ENCODE measurements at places on chromosomes 16 and 17.

DNA sequence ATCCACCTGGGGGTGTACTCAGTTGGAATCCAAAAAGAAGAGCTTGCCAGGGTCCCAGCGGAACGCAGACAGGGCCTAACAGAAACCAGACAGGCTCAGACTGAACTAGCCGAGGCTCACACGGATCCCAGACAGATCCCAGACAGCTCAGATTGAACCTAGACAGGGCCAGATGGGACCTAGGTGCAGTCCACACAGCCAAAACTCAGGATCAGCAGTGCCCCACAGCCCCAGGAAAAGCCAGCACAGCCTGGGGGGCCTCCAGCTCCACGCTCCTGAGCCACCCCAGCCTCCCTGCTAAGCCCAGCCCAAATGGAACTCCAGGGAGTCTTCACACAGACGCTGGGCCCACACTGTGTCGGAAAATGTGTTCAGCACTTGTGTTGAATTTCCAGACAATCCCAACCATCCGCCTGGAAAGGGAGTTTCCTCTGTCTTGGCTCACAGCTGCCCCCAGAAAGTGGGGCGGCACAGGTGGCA, 7.5 kb downstream of the STX1B start:
- DNase-seq = no peak

DNA sequence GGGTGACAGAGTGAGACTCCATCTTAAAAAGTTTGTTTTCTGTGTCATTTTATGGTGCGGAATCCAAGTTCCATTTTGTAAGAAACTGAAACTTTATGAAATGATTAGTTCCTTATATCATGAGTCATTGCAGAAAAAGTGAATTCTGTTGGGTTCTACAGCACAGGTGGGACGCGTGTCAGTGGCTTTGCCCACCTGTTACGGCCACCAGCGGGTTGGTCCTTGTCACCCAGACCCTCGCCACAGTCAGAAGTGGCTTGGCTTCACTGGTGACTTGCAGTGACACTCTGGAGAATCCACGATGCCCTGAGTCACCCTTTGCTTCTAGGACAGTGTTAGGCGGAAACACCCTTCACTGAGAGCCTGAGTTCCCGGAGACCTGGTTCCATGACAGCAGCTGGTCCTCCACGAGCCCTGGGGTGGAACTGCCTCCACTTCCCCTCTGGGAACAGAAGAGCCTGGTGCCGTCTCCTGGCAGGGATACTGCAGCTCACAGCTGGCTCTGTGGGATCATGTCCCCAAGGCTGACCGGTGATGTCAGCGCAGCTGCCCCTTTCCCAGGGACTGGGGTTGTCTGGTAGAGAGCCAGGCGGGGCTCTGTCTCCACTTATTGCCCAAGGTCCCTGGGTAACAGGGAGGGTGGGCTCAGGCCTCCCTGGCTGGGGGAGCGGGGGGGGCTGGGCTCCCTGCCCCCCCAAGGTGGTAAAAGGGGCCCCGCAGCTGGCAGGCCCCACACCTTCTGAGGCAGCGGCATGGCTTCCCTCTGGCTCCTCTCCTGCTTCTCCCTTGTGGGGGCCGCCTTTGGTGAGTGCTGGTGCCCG, at the start of gene CTRB1:
Gene CTRB1, plus strand, starts transcription at position 733 of the 821 bp plus-strand sequence. Its CDS starts 20 bp downstream, at position 753.
- DNase-seq = no peak

DNA sequence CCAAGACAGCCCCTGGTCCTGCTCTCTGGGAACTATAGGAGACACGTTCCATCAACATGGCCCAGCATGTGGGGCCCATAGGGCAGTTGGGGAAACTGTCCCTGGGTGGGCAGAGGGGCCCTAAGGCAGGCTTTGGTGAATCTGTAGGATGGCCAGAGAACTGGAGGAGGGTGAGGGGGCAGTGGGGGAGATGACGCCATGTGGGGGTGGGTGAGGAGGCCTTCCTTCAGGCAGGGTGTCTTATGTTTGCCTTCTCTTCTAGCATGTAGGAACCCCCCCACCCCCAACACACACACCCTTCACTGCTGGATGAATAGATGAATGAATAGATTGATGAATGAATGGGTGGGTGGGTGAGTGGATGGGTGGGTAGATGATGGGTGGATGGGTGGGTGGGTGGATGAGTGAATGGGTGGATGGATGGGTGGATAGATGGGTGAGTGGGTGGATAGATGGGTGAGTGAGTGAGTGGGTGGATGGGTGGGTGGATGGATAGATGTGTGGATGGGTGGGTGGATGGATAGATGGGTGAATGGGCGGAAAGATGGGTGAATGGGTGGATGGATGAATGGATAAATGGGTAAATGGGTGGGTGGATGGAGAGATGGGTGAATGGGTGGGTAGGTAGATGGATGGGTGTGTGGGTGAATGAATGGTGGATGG, 2.5 kb upstream of the CBFA2T3 start:
- DNase-seq = no peak

- DNase-seq = no peak
These were observed 26.0 kb downstream of the KLHDC4 start for GRCh38 chr16:87739801-87740200.

- DNase-seq = no peak
These were observed 40.4 kb downstream of the CFDP1 start for GRCh38 chr16:75392906-75393305.

- DNase-seq = no peak
These were observed 6.8 kb downstream of the NOG start for GRCh38 chr17:56600256-56600655.

- DNase-seq = peak; percentile 24
These were observed 581 bp downstream of the PRKCA start for GRCh38 chr17:66302761-66303626.

GRCh38 chr17:18246880-18247612, 11.5 kb downstream of the FLII start:
- no peak for DNase-seq

DNA sequence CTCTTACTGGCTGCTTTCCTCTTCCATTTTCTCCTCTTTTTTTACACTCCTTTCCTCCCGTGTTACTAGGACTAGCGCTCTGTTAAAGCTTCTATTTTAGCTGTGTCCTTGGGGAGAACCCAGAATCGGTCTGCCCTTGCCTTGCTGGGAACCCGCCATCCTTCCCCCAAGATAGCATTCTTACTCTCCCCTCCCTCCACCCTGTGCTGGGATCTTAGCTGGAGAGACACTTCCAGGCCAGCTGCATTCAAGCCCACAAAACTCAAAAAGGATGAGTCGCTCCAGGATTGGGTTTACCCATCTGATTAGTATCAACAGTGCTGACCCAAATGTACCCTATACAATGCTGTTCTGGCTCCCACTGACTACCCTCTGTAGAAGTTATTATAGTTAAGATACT, 200.5 kb upstream of the ASIC2 start:
- no peak for DNase-seq

GRCh38 chr17:68383443-68384321, 73.6 kb downstream of the WIPI1 start:
- DNase-seq = no peak

GRCh38 chr16:22375117-22375962, 921 bp upstream of the CDR2 start:
- no peak for DNase-seq

DNA sequence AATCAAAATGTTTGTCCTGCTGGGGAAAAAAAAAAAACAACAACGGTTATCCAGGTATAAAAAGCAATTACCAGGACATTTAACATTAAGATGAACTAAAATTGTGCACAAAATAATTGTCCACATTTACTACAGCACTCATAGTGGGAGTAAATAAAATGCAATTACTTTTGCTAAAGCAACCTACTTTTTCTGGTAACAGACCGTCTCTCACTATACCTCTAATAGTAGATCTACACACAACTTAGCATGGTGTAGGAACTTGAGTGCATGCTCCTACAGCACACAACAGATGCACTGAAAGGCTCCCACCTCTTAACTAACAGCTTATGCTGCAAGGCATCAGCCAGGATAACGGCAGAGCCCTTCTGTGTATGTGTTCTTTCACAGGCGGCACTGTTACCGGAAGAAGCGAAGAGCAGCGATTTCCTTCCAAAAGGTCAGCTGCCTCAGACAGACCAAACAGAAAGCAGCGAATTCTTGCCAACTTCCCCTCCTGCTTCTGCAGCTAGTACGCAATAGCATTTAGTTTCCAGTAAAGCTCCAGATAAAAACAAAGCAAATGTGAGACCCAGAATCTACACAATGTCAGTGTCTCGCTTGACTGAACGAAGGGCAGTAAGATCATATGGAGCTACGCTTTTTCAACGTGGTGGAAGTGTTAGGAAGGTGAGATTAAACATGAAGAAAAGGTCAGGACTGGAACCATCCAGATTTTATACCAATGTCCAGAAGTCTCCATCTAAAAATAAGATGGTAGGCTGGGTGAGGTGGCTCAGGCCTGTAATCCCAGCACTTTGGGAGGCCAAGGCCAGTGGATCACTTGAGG, 27.6 kb downstream of the STAT5B start:
- DNase-seq = peak; percentile 56

- DNase-seq = no peak
These were observed 46.7 kb downstream of the C17orf67 start for GRCh38 chr17:56786989-56787482.

DNA sequence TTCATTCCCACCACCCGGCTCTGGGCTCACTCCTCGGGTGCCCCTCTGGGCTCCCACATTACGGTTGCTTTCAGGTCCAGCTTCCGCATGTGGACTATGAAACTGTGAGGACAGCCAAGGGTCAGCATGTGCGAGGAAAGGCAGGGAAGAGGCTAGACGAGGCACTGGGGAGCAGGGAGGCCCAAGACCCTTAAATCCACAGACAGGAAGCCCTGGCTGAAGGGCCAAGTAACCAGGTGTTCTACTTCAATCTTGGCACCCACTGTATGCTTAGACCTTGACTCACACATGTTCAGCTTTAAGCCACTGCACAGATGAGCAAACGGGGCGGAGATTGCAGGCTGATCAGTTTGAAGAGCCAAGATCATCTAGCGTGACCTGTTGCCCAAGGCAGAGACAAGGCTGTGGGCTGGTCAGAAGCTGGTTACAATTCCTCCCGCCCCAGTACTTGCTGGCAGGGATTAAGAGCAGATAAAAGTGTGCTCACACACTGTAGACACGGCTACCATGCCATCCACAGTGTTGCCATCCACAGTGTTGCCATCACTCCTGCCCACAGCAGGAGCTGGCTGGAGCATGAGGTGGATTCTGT, at the start of gene CES4A:
Gene CES4A, plus strand, starts transcription at position 393 of the 592 bp plus-strand sequence. Its CDS starts 184 bp downstream, at position 577.
- DNase-seq = no peak

DNA sequence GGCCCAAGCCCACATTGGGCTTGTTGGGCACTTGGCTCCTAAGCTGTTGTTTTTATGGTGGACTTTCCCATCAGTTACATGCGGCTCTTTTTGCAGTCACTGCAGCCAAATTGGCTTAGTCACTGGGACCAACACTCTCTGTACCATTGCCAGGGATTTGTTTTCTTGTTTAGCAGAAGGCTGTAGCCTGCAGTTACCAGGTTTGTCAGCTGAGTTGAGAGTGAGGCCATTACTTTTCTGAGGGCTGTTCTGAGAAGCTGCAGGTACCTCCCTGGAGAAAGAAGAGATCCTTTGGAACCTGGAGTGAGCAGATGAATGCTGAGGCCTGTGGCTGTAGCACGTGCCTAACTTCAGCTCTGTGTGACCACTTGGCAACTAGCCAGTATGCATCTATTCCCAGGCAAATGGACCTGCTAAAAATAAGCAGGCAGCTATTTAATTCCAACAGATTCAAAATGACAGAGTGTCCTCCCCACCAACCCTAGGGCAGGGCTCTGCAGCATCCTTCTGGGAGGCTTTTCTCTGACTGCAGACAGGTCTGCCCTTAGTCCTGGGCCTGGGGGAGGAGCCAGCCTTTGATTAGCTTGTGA, 12.9 kb downstream of the AKAP1 start:
- DNase-seq = no peak

GRCh38 chr16:13856398-13856797, 63.6 kb upstream of the ERCC4 start:
- no peak for DNase-seq

GRCh38 chr17:12603566-12603965, 62.1 kb upstream of the MYOCD start:
- DNase-seq = no peak

GRCh38 chr16:47262938-47263337, 119.2 kb upstream of the NETO2 start:
- no peak for DNase-seq

DNA sequence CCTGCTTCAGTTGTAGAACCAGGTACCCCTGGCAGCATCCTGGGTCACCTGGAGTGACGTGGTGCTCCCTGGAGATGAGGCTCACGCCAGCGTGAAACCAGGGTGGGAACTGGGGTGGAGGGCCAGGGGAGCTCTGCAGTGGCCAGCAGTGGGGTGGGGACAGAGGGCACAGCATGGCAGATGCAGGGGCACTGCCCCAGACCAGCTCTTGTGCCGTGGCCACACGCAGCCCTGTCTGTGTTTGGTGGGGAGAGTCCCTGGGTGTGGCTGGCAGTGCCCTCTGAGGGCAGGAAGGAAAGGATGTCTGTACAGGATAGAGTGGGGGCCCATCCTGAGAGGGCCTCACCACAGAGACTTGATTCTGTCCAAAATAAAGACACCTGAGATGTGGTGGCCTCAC, 24.5 kb downstream of the ZNF750 start:
- no peak for DNase-seq

DNA sequence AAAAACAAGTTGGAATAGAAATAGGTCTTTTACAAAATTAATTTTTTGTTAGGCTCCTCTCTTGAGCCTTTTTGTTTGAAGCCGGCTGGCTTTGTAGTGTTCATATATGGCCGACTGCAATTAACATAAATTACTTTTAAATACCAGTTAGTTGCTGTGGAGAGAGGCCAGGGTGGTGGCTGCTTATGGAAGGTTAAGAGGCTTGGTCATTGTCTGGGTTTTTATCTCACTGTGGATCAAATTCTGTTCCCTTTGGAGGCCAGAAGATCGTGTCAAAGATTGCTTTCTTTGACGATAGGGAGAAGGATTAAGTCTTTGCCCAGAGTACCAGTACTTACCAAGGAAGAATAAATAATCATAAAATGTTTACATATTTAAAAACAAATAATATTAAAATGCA, 39.9 kb downstream of the MSI2 start:
- DNase-seq = no peak

GRCh38 chr16:89842471-89843408, 14.5 kb downstream of the SPIRE2 start:
- no peak for DNase-seq

GRCh38 chr16:58128181-58128631, 975 bp downstream of the CFAP20 start:
- no peak for DNase-seq

- DNase-seq = no peak
These were observed 262.6 kb downstream of the PRKCA start for GRCh38 chr17:66564992-66565465.

DNA sequence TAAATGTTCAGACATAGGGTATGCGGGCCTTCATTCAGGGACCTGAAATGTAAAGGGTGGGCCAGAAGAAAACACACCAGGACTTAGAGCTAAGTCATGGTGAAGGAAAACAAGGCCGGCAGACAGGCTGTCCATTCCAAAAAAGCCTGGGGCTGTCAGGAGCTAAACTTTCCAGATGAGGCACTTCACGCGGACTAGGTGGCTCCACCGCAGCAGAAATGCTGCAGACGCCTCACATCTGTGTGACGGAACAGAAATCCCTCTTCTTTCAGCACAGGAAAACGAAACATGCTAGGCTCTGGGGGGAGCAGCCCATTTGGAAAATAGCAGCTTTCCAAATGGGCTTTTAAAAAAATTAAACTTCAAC, 88.7 kb downstream of the HS3ST3A1 start:
- DNase-seq = no peak

- no peak for DNase-seq
These were observed 7.3 kb downstream of the ABI3 start for GRCh38 chr17:49217651-49218413.

GRCh38 chr17:7119314-7119713, 4.7 kb upstream of the ASGR2 start:
- DNase-seq = no peak

GRCh38 chr17:55237268-55237667, 27.5 kb upstream of the HLF start:
- DNase-seq = no peak

Data from stimulated activated CD4-positive, alpha-beta T cell treated with anti-CD3 and anti-CD28 coated beads, Interleukin-1b, Interleukin-23, amount 100 ng/mL, for 1 hour (primary cell).